ENCODE measurements at places on chromosomes 11 and 22.

DNA sequence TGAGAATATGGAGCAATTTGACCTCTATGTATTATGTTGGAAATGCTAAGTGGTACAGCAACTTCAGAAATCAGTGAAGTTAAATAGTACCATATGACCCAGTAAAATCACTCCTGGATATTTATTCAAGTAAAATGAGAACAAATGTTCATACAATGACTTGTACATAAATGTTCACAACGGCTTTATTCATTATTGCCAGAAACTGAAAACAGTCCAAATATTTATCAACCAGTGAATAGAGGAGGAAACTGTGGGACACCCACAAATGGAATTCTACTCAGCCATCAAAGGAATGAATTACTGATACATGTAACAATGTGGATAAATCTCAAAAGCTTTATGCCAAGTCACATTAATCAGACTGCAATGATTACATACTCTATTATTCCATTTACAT lies 416.3 kb downstream of the AASDHPPT start:
- DNase-seq, result no peak

DNA sequence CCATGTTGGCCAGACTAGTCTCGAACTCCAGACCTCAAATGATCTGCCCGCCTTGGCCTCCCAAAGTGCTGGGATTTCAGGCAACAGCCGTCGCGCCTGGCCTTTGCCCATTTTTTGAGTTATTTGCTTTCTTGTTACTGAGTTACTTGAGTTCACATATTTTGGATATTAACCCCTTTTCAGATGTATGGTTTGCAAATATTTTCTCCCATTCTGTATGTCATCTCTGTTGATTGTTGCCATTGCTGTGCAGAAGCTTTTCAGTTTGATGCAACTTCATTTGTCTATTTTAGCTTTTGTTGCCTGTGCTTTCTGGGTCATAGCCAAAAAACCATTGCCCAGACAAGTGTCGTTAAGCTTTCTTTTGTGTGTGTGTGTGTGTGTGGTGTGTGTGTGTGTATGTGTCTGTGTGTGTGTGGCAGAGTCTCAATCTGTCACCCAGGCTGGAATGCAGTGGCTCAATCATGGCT lies 6.8 kb downstream of the TSGA10IP start:
- no peak for DNase-seq

DNA sequence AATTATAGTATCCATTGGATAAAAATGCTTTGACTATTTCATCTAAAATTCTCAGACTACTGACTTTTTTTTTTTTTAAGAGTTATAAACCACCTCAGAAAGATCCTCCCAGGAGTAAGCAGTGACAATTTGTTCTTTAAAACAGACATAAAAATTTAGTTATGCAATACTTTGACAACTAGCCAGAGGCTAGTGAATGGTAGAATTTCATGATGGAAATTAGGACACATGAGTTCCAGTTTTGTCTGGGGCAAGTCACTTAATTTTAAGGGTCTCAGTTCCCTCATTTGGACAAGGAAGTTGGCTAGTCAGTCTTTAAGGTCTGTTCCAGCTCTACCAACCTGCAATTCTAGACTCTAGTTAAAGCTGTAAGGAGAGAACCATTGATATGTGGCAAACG lies 2.9 kb downstream of the IL18 start:
- DNase-seq, result no peak

DNA sequence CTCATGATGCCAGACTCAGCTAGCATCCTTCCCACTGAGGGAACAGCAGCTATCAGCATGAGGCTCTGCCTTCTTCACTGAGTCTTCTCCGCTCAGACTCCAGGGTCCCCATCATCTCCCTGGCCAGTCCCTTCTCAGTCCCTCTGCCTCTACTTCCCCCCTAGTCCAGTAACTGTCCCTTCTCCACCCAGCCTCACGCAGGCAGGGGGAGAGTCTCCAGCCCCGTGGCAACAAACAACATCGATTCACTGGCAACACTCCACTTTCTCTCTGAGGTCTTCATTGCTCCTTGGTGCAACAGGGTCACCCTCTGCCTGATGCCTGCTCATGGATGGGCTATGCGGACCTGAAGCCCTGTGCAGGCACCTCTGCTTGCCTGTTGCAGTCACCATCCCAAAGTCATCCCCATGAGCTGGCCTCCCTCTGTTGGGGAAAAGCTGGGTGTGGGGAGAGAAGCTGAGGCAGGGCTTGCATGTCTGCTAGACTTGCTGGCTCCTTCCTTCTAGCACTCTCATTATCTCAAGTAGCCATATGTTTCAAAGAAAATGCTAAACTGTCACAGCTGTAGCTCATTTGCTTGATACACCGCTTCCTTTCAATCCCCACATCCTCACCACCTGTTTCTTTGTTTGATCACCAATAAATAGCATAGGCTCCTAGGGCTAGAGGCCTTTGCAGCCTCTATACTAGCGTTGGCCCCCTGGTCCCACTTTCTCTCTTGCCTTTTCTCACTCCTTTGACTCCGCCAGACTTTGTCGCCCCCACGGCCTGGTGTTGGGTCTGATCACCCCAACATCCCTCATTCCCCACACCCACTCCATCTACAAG lies 4.3 kb upstream of the BCR start:
- DNase-seq, result no peak

DNA sequence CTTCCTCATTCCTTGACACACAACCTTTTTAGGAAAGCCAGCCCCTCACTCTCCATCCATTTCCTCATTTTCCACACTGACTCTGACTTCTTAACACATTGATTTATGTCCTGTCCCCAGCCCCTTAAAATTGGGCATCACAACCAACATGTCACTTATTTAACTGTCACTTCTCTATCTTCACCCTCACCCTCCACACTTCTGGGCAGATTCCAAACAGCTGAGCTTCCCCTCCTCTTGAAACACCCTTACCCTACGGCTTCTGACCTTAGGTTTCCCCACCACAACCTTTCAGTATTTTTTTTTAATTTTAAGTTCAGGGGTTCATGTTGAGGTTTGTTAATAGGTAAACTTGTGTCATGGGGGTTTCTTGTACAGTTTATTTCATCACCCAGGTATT lies 696.3 kb downstream of the DLG2 start:
- no peak for DNase-seq

DNA sequence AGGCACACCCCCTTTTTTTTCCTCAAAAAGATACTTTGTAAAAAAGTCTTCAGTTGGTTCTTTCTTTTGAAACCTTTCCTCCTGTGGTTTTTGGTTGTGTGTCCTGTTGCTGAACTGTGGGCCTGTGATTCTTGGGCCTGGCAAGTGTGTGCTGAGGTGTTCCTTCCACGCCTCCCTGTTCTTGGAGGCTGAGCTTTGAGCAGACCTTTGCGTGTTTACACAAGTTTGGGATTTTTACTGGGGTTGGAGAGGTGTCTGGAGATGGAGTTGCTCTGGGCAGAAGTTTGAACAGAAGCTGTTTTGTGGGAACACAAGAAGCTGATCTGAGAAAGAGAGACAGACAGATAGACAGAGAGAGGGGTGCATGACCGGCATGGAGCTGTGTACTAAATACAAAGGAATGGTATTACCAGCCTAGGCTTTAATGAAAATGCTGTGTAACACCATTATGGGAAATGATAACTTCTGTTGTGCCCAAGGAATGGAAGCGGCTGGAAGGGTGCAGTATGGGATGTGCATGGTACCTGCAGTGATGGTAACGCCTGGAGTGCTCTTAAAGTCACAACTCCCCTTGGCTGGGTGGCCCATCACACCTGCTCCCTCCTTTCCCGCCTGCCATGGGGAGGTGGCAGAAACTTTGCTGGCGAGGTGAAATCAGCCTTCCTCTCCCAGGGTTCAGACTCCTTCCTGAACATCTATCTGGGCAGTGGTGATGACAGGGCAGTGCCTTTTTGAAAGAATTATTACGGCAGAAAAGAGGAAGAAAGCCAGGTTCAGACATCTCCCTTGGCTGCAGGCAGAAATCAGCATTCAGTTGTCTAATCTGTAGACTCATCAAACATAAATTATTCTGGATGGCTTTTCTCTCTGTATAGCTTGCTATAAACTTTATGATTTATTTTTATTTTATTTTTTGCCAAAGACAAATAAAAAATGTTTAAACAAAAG lies 70.4 kb downstream of the LDLRAD3 start:
- DNase-seq, result no peak

- DNase-seq, result no peak
Observed at GRCh38 chr22:18994701-18995326, 58.7 kb upstream of the PRODH start.

DNA sequence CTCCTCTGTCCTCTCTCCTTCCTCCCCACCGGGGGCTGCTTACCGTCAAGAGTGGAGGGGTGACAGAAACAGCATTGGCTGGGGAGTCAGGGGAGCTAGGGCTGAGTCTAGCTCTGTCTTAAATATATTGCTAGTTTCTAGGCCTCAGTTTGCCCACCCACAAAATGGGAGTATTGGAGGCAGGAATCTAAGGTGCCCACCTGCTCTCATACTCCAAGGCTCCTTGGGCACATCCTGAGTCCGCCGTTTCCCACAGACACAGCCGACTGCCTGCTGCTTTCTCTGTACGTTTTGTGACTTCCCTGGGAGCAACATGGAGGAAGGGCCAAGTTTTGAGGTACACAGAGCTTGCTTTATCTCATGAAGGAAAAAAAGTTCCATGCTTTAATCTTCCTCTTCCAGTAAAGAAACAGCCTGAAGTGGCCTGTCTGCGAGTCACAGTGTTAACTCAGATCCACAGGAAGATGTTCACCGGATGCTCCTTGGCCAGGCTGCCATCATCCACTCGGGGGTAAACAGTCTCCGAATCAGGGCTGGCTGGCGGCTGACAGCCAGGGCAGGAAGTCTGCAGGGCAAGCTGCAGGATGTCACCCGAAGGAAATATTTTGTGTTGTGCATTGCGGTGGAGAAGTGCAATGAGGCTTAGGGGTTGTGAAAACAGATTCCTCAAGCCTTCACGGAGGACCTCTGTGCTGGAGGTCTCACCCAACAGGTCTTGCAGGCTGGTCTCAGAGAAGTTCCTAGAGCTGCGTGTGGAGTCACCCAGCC lies 11.0 kb upstream of the CERK start:
- peak; percentile 47 for DNase-seq

- no peak for DNase-seq
Observed at GRCh38 chr22:47303161-47303890, 540.9 kb downstream of the TBC1D22A start.

GRCh38 chr11:106063009-106063408 lies 14.1 kb downstream of the KBTBD3 start:
- no peak for DNase-seq

DNA sequence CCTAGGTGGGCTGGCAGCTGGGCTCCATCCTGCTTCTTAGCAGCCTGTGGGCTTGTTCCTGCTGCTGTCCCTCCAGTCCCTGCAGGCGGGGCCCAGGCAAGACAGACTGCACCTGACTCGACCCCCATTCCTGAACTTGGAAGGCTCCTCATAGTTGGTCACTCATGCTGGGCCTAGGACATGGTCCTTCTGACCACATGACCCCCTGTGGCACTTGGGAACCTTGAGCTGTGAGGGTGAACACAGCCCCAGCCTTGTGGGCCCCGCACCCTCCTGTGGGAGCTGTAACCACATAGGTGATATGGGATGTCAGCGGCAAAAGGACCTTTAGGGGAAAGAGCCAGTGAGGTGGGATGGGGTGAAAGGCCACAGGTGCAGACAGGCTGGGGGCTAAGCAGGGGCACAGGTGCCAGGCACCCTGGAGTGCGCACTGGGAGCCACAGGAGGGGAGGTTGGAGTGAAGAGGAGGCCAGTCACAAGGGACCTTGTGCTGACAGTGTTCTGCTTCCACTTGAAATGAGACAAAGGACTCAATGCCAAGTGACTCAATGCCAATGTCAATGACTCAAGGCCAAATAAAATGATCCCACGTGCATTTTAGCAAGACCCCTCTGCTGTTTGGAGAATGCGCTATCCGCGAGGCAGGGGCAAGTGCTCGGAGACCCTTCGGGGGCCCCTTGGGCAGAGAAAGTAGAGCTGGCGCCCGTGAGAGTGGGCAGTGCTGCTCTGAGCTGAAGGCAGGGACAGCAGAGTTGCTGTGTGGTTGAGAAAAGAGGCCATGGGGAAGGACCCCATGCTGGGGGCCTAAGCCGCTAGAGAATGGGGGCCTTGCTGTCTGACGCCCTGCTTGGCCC lies 90.7 kb downstream of the MORC2 start:
- DNase-seq, result no peak

GRCh38 chr22:37233751-37234631 lies 10.1 kb downstream of the RAC2 start:
- no peak for DNase-seq

DNA sequence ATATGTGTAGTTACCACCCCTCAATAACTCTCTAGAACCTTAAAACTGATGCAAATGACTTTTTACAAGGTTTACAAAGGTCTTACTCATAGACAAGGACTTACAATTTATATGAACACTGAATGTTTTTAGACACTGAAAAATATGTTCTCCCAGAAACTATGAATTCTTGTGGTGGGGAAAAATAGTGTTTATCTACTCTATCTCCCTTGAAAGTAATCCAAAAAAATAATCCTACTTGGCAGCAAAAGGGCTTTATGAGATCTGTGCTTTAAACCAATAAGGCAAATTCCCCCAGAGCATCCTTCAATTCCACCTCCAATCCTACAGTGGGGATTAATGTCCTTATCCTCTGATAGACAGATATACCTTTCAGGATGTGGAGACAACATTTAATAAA lies 1984.1 kb upstream of the RAG2 start:
- DNase-seq, result no peak
